ENCODE measurements at places on chromosomes 12 and 14.

DNA sequence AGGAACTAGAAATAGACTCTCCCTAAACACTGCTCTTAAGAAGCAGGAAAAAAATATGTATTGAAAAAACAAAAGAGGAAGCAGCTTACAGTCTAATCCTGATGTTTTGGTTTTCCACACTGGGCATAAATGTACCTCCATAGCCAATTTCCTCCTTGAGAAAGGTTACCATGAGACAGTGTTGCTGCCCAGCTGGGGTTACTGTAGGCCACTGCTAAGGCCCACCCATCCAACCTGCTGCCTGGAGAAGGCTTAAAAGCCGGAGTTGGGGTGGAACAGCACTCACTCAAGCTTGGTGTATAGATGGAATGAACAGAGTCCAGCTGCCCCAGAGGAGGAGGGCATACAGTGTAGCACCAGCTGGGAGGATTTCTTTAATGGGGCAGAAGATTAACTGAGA is 41.1 kb downstream of the ERG28 start:
- DNase-seq: no peak

DNA sequence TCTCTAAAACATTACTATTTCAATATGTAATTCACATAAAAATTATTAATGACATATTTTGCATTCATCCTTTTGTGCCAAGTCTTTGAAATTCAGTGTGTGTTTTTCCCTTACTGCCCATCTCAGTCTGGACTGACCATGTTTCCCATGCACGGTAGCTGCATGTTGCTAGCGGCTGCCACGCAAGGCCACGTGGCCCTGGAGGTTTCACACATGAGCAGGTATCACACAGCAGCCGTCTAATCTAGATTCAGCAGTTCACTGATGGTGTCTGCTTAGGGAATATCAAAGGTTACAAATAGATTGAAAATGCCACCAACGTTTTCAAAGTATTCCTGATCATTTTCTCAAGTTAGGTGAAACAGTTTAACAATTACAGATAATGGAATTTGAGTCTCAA is 234.8 kb upstream of the FKBP4 start:
- no peak for DNase-seq

DNA sequence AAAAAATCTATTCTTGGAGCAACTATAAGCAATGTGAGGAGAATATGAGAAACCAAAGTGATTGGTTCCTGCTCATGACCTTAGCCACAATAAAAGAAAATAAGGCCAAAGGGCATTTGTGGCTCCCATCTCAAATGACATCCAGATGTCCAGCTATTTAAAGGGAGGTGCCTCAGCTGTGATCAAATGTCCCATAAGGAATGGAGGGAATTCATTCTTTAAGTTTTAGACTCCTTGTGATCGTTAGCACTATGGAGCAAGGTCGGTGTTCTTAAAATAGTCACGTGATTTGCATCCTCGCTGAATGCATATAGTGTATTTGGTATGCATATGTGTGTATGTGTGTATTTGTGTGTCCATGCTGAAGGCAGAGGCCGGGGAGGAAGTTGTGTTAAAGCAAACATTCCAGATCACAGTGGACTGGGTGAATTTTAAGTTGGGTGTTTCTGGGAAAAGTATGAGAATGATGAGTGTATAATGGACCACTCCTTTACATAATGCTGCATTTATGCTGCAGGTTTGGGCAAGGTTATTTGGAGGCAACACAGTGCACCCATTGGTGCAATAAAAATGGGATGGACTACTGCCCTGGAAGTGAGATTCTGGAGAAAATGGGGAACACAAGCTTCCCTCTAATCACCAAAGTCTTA is 5.6 kb upstream of the E2F7 start:
- DNase-seq: no peak

DNA sequence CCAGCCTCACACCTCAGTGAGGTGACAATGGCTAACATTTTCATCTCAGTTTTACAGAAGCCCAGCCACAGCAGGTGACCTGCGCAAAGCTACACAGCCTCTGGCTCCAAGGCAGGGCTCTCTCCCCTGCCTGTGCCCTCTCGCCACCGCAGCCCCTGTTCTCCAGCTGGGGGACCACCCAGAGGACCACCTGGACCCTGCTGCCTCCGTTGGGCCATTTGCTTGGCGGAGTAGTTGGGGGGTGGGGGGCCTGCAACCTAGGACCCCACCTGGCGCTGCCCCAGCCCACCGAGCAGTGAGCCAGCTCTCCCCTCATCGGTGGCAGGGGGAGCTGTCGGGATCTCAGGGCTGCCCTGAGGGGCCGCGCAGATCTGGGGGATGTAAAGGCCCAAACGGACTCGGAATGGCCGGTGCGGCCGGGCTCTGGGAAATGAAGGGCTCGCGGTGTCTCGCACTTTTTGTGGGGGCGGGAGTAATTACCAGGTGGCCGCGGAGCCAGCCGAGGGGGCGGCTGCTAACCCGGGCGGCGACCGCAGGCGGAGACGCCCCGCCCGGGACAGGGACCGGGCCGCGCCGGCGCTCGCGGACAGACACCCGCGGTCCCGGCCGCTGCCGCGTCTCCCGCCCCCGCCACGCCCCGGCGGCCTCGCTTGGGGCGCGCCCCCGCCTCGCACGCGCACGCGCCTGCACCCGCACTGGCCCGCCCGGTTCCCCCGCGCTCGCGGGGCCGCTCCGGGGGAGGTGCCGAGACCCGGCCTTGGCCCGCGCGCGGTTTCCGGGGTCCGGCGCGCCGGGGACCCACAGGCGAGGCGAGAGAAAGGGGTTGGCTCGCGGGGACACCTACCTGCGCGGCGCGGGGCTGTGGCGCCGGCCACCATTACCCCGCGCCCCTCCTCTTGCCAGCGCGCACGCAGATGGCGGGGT is 8.6 kb upstream of the GPR68 start:
- no peak for DNase-seq

DNA sequence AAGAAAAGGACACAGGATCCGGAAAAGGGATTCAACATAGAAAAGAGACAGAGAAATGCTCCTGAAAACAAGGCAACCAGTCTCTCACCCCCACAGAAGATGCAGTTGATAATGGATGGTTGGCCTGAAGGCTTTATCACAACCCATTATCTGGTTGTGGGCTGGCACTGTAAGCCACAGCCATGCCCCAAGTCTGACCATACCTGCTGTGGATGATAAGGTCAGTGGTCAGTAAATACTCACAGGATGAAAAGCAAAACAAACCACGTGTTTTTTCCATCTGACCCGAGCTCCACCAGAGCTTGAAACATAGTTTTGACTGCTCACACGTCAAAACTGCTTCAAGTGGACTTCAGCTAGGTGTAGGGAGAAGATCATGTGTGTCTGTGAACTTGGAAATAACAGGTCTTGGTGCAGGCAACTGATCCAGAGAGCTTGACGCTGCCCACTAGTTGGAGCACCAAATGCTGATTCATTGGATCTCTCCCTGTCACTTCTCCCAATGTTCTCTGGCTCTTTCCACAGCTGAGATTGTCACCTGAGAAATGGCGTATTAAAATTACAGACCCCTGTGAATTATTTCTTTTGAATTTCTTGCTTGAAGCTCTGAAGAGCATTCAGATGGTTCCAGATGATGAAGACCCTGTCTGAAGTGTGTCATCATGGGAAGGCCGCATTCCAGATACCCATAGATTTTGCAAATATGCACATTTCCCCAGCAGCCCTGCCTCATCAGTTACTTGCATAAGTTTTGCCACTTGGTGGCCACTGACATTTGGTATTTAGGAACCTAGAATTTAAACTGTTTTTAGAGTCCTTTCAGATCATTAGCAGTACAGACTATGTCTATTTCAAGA is 8.5 kb downstream of the TMEM233 start:
- no peak for DNase-seq

GRCh38 chr12:24772813-24773212 is 176.1 kb downstream of the BCAT1 start:
- no peak for DNase-seq

GRCh38 chr14:55074662-55075061 is 23.2 kb downstream of the MAPK1IP1L start:
- DNase-seq: no peak

GRCh38 chr12:93302331-93303229 is 75.1 kb upstream of the NUDT4 start:
- DNase-seq: no peak

- no peak for DNase-seq
Measured at GRCh38 chr14:66575939-66576338, 68.0 kb downstream of the GPHN start.

- DNase-seq: no peak
Measured at GRCh38 chr12:89800435-89800834, 91.8 kb upstream of the ATP2B1 start.

- no peak for DNase-seq
Measured at GRCh38 chr12:62660756-62661155, 194.1 kb downstream of the MON2 start.
